ENCODE measurements at places on chromosomes 2 and 18.

- DNase-seq = no peak
Observed at GRCh38 chr2:207095963-207096362, 69.8 kb downstream of the KLF7 start.

- no peak for DNase-seq
Observed at GRCh38 chr2:122203523-122203922, 448.1 kb downstream of the TSN start.

DNA sequence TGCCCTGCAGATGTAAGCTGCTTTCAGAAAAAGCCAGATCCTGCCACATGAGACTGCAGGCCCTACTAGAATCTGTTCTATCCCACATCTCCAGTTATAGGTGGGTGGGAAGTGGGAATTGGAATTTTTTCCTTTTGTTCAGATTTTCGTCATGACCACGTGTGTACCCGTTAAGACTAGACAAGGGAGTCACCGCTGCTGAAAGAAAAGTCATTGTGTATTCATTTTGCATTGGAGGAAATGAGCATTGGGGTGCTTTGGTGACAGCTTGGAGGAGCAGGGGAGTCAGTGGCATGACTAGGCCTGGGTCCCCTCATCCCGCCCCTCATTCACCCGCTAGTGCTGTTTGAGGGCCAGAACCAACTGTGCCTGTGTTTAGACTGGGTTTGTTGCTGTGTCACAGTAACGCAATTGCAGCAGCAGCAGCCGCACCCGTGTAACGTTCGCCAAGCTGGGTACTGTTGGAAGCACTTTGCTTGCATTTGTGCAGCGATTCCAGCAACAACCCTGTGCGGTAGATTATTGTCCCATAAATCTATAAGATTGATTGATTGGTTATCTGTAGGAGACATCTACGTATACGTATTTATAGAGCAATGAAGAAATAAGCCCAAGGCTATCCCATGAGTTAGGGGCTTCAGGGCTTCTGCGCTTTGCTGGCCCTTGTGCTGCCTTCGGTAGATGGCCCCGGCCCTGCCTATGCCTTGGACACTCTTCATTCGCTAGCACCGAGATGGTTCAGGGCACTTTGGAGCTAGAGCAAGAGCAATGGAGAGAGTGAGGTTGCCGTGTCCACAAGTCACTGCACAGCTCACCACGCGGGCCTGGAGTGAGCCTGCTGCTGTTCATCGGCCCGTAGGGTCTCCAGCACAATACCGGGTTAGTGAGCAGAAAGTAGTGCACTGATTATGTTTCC lies 194.9 kb downstream of the AGAP1 start:
- no peak for DNase-seq

DNA sequence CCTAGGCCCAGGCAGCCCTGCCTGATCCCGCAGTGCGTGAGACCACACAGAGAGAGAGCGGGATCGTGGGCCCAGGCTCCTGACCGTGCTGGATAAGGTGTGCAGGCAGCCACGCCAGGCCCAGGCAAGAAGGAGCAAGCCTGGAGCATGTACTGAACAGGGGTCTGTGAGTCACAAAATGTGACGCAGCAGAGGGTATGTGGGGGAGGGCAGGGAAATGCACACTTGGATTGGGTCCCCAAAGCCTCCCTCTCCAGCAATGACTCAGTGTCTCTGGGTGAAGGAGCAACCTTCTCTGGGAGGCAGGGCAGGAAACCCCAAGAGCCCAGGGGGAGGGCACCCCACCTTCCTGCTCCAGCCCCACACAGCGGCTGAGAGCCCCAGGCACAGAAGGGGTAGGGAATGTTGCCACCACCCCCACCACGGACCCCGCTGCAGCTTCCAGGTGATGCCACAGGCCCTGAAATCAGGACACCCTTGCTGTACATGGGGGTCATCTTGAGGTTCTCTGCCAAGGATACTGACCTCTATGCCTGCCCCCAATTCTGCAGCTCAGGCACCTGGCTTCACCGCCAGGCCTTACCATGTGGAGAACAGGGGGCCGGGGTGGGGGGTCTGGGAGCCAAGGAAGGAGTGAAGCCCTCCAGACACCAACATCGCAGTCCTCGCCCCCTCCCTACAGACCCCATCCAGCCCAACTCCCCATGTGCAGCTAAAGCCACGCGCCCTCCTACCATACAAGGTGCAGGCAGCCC lies 1.3 kb upstream of the GPC1 start:
- DNase-seq = no peak

DNA sequence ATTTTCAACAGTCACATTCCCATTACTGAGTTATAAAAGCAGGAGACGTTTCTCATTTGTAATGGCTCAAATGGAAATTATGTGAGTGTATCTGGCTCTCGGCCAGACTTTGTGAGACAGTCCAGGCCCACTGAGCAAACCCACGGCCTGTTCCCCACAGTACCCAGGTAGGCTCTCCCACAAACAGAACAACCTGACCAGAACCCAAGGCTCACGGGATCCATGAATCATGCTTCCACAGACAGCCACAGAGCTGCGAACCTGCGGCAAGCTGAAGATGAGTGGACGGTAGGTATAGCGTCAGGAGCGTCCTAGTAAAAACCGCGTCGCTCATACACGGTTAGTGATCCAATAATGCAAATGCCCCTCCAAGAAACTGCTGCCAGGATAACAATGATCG lies 34.2 kb downstream of the NDUFA10 start:
- no peak for DNase-seq

DNA sequence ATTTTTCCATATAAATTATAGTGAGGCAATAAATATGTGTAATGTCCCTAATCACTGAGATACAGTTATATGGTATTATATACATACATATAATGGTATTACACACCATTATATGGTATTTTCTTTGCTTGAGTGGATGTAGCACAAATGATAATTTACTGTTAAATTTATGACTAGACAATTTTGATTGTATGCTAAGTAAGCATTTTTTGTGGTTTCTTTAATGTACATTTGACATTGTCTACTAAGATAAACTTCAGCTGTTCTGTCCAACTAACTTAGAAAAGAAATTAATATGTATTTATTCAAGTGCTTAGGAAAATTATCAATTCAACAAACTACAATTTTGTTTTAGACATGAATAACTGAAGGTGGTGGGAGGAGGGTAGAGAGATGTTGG lies 122.6 kb downstream of the SCN3A start:
- DNase-seq = no peak

GRCh38 chr2:62485761-62486438 lies 20.1 kb downstream of the TMEM17 start:
- no peak for DNase-seq

DNA sequence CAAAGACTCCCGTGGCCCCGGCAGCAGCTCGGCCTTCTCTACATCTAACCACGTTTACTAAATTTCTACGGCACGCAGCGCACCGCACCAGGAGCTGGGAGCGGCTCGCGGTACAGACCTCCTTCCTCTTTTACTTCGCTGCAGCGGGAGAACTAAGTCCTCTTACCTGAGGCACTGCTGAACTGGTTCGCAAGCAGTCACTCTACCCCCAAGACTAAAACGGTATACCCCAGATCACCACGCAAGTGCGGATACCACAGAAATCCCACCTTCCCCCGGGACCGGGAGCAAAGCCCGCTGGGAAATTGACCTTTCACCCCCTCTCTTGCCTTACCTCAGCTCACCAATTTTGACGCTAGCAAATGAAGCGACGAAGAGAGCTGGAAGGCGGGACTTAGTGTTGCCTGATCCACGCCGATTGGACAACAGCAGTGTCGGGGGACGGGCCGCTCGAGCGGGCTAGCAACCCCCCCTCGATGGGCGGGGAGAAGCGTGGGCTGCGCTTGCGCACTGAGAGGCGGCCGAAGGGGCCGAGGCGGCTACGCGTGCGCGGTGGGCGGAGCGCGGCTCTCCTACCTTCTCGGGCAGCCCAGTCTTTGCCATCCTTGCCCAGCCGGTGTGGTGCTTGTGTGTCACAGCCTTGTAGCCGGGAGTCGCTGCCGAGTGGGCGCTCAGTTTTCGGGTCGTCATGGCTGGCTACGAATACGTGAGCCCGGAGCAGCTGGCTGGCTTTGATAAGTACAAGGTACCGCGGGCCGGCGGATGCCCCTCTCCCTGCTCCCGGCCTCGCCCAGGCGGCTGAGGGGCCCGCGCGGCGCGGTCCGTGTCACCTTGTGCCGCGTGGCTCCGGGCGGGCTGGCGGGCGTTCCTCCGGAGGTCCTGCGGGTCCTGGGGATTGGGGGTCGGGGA lies at the start of gene SELENOI:
SELENOI (plus strand) TSS at position 599 of the 909 bp plus-strand sequence; CDS start at position 689, 90 bp downstream.
- DNase-seq = peak; percentile 98

DNA sequence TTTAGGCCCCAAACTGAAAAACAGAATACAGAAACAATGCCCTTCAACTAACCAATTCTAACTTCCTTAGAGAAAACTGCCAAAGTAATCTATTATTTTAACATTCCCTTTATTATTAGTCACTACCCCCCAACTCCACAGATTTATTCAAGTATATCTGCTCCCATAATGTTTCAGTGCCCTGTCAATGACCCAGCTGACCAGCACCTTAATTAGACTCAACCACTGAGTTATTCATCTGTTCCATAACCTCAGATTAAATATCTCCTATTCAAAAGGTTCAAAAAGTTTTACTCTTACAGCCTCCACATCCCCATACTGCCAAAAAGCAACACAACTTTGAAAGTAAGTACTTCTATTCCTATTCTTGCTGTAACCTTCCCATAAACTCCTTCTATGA lies 202.4 kb downstream of the EXOC6B start:
- DNase-seq = no peak

DNA sequence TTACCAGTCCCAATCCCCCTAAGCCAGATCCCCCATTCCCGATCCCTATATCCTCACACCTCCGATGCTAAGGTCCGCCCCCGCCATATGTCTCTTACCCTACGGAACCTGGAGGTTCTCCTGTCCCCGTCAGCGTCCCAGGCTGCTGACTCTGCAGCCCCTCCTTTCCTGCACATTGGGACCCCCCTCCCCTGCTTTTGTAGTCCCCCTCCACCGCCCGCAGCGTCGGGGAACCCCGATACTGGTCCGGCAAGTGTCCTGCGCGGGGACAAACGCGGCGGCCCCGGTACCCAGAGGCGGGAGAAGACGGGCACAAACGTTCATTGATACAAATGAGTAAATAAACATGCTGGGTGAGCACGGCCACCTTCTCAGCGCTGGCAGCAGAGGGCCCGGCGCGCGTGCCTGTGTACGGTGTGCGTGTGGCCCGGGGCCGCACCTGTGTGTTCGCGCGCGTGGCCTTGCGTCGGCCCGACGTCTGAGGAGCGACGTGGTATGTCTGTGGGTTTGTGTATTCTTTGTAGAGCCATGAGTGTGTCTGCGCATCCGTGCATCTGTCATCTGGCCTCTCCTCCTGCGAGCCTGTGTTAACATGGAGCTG lies 2.0 kb upstream of the CYP26B1 start:
- no peak for DNase-seq

- DNase-seq = no peak
Observed at GRCh38 chr2:222912117-222912516, 51.3 kb downstream of the ACSL3 start.

DNA sequence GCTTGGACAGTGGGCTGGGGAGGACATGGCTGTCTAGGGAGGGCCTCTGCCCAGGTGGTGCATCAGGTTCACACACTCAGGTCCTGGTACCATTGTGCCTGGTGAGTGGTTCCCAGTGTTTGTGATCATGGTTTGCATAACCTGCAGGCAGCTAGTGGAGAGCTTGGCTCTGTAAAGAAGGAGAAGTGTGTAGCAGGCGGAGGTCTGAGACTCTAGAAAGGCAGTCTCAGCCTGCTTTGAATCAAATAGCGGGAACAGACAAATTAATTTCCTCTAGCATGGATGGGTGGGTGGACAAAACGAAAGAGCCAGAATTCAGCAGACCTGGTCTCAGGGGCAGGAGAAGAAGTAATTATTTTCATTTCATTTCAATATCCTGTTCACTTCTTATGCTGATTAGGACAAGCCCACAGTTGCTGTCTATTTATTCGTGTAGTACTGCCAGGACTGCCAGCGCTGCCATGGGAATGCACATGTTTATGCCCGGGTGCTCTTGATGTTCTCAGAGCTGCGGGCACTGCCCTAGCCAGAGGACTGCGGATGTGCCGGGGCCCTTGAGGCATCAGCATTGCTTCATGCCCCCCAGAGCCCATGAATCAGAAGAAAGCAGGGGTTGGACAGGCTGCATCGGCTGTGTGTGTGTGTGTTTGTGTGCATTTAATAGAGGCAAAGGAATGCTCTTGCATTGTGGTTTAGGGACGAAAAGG lies 45.4 kb upstream of the DLX2 start:
- DNase-seq = no peak

- no peak for DNase-seq
Observed at GRCh38 chr2:67997528-67997900, 65.3 kb downstream of the C1D start.

GRCh38 chr2:220664272-220665107 lies 907.6 kb downstream of the EPHA4 start:
- DNase-seq = no peak

- DNase-seq = no peak
Observed at GRCh38 chr2:55961318-55961911, 37.8 kb upstream of the EFEMP1 start.

DNA sequence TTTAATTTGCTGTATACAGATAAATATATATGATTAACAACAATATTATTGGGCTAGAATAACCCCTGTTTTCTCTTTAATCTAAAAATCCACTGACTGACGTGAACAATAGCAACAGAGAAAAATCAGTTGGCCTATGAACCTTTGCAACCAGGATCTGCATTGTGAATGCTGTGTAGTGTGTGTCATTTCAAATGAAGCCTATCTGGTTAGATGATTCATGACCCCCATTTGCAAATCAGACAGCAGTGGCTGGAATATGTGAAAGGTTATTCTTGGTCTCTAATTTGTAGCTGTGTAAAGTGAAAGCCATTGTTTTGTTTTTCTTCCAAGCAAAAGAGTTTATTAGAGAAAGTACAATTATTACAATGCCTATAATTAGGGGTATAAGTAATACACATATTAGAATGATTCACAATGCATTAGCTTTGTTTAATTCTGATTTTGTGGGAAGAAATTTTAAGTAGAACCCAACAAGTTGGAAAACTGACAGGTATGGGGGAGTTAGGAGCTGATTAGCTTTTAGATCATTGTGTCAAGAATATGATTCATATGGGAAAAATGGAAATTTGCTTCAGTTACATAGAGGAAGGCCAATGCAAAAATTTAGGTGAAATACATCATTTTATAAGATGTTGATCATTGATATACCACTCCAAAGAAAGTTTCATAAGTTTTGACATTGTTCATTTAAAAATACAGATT lies 1362.2 kb upstream of the TMEFF2 start:
- no peak for DNase-seq

GRCh38 chr2:217766356-217766755 lies 236.4 kb downstream of the TNS1 start:
- DNase-seq = no peak

DNA sequence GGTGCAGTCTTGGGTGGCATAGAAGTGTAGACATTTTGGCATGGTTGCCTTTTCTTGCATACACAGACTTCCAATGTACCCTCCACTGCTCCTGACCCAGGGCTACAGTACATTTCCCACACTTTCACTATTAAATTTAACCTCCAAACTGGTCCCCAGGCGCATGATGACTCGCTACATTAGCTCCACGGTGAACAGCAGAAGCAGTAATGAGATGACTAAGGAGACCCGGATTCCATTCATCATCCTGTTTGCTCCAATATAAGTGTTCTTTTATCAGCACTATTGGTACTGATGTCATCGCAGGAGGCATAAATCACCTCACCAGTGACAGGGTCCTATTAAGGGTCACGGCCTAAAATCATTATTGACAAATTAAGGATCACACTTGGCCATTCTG lies 316.5 kb downstream of the EN1 start:
- DNase-seq = no peak

GRCh38 chr2:63189026-63189425 lies 138.4 kb downstream of the OTX1 start:
- no peak for DNase-seq

GRCh38 chr2:5766056-5766455 lies 73.9 kb downstream of the SOX11 start:
- no peak for DNase-seq

GRCh38 chr18:35582899-35583558 lies 1.5 kb downstream of the GALNT1 start:
- DNase-seq = no peak
